ENCODE measurements at places on chromosomes 6 and 20.

GRCh38 chr6:152595499-152595898 is 41.7 kb downstream of the SYNE1 start:
- no peak for DNase-seq

DNA sequence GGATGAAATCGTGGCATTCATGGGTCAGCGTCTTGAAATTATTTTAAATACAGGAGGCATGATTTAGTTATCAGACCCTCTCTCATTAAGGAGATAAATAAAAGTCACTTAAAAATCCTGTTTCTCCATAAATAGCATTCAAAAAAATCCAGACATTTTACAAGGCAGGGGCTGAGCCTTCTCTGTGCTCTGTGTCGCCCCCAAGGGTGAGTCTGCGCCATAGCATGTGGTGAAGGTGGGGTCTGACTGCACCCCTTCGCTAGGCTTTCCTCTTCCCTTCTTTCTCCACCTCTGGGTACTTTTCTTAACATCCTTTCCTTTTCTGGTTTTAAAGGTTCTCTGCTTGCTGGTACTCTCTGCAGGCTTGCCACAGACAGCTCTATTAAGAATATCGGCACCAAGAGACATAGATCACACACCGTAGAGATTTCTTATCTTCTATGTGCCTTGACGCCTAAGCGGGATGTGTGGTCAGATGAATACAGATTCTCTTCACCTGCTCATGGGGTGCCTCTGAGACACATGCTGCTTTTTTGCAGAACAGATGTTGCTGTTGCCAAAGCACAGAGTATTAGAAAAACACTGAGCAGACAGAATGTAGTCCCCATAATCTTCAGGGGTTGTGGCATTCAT is 20.1 kb upstream of the FAM209A start:
- DNase-seq: no peak

DNA sequence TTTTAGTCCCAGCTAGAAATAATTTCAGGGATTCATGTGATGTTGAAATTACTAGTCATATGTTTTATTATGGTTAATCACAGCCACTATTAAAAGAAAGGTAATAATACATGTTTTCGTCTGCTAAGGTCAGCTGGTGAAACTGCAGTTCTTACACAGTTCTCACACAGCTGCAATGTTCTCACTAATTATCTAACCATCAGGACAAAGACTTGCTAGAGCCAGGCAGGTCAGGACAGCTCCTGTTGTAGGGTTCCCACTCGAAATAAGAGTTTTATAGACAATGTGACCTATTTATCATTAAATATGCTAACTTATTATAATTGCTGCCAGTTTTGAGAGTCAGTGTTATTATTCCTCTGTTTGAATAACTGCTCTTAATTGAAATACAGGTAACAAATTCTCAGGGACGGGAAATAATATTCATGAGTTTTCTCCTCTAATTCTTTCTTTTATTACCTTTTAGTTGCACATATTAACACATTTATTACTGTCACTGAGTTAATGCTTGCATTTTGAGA is 97.9 kb downstream of the GJA1 start:
- DNase-seq: no peak

DNA sequence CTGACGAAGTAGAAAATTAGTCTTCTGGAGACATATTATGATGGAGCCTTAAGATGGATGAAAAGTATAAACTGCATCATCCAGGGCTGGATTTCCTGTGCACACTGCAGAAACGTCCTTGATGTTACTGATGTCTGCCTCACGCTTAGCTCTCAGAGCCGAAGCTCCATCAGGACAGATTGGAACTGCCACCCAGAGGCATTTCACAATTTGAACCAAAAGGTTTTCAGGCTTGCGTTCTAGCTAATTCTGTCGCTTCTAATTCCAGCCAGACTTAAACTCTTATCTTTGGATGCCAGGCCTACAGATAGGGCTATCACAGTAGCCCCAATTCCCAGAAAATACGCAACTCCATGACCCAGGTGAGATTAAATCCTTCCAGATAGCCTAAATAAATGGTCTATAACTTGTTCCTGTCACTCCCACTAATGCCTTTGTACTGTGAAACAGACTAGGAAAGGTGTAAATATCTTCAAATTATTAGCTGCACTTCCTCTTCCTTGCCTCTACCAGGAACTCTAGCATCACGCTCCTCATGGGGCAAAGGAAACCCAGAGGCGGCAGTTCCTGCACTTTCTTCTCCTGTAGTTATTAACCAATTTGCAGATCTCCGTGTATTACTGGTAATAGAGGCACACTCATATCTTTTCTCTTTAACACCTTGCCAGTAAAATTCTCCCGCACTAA is 634.6 kb downstream of the PRKN start:
- DNase-seq: no peak

DNA sequence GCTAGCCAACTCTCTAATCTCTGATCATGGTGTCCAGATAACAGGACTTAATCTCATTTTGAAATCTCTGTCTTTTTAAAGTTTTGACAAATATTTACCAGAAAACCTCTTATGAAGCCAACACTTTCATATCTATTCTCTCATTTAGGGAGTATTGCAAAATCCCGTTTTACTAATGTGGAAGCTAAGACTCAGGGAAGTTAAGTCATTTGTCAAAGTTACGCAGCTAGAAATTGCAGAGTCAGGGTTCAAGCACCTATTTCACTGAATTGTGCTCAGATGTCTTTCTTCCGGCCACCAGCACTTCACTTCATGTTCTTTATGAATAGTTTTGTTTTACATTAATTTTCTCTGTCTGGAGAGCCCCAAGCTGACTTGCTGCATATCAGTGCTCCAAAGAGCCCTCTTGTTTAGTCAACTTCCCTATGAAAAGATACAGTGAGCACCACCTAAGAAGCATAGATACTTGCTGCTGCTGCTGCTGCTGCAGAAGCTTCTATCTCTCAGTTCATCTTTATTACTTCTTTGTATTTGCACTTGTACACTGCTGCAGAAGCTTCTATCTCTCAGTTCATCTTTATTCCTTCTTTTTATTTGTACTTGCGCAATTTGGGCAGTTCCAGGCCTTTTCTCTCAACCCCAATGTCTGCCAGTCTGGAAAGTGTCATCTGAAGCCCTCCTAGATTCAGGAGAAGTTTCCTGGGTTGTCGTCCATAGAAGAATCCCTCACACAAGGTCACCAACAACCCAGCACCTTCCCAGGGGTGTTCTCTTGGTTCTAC is 329.7 kb downstream of the MAFB start:
- no peak for DNase-seq

- no peak for DNase-seq
These were observed 9.3 kb upstream of the ZFP64 start for GRCh38 chr20:52200870-52201269.

- DNase-seq: no peak
These were observed 6.2 kb upstream of the DEFB132 start for GRCh38 chr20:251354-251753.

DNA sequence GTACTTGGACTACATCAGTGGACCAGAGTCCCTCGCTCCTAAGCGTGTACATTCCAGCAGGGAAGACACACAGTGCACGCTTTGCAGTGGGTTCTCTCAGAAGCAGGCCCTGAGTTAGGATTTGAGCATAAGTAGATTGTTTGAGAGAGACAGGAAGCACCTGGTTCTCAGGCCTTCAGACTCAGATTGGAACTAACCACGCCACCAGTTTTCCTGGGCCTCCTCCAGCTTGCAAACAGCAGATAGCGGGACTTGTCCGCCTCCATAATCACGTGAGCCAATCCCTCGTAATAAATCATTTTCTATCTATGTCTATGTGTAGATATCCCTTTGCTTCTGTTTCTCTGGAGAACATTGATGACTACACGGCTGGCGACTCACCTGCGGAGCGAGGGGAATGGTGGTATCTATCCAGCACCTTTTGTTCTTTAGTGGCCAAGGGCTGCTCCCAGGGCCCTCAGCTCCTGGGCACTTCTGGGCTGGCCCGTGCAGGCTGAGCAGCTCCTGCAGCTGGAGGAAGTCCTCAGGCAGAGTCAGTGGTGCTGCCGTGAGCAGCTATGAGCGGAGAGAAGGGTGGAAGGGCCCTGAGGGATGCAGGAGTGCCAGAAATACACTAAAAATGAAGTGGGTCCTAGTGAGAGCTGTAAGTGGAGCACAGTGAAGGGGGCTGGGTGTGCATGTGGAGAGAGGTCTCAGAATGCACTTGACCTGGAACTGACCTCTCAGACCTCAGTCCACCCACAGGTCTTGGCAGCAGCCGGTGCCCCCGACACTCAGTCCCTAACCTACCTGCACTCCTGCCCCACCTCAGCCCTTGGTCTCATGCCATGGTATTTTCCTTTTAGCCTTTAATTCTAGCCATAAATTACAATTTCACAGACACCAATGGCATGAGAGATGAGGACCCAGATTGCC is 76.9 kb downstream of the STK35 start:
- DNase-seq: no peak

DNA sequence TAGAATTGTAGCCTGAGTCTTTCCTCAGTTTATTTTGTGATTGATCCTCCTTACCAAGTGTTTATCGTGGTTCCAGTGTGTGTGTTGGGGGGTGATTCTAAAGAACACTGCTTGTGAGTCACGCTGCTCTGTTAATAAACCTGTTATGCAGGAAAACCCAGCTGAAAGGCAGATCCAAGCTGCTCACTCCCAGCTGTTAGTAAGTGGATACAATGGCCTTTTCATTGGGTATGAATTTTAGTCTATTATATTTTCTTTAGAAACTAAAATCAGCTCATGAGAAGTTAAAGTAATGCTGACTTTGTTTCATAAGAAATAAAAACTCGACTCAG is 12.2 kb upstream of the DSTN start:
- DNase-seq: no peak
